Left ventricle myocardium superior (tissue), 1 donor: ENCODE measurements at places on chromosomes 12 and 14. TPM values are rescaled to one million over a fixed set of nuclear protein-coding genes. Genes with fewer than 3 reads are reported as not detected.

DNA sequence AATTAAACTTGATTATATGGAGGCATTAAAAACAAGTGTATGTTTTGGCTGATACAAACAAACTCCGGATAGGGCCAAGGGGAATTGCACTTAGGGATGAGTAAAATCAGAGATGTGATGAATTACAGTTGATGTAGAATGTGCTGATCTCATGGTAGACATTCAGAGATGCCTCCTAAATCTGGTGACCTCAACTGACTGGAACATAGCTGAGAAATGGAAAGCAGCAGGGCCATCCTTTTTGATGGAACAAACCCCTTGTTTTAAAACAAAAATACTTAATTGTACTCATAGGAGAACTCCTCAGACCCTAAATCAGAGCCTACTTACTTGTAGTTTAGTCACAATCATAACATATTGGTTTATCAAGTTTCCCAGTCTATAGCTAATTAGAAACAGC lies 122.8 kb downstream of the C12orf75 start:
- DNase-seq, result no peak

DNA sequence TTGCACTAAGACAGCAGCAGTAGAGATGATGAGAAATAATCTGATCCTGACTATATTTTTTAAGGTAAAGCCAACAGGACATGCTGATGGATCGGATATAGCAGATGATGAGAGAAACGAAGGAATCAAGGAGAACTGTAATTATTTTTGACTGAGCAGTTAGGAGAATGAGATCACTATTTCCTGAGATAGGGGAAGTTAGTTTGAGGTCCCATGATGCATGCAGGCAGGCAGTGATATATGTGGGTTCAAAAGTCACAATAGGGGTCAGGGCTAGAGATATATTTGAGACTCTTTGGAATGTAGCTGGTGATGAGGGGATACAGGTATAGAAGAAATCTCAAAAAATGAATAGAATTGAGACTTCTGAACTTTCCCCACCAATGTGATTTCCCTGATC lies 107.6 kb downstream of the GTF2A1 start:
- no peak for DNase-seq

DNA sequence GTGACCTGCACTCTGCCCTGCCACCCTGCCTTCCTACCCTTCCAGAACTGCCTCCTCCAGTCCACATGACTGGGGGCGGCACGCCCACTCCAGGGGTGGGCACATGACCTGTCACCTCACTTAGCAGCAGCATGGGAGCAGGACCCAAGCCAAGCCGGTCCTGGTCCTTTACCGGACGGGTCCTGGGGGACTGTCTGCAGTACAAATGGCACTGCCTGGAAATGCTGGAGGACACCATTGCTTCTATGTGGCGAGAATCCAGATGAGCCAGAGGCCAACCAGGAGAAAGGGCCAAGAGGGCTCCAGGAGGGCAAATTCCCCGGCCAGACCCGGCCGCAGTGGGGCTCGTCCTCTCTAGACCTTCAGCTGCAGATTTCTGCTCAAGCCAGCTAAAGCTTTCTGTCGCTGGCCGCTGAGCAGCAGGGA lies 33.1 kb downstream of the ITPK1 start:
- peak; percentile 65 for DNase-seq

DNA sequence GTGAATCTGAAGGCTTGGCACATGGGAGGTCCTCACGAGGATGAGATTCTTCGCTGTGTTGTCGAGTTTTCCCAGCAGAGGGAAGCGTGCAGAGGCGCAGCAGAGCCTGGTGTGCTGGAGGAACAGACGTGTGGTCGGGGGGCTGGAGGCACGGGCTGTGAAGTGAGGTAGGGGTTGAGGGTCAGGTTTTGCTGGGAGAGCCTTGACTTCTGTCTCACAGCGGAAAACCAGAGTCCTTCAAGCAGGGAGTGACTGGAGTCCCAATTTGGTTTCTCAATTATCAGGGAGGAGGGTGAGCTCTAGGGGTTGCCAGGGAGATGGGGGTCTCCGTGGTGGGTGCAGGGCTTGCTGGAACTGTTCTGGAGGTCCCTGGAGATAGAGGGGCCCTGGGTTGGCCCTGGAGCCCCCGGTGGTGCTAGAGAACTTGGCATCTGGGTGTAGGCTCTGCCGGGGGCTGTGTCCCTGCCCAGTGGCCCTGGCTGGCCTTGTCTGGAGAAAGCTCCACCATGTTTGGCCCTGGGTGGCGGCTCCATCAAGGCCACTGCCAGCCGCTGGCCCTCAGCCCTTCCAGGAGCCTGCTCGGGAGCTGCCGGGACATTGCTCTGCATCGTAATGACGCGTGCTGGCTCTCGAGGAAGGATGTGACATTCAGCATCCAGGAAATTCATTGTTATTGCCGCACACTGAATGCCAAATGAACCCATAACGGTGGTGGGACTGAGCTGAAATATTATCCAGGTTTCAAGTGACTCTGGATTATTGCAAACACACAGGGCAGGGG lies 215.7 kb downstream of the KIF26A start:
- DNase-seq, result peak; percentile 44

- DNase-seq, result no peak
These were observed 30.2 kb downstream of the ST8SIA1 start for GRCh38 chr12:22304341-22304740.

GRCh38 chr14:51884086-51884927 lies 23.9 kb downstream of the GNG2 start:
- DNase-seq, result no peak

GRCh38 chr14:92198804-92199203 lies 77.0 kb downstream of the CPSF2 start:
- DNase-seq, result no peak

The MYO1A gene
- not detected for total RNA-seq

DNA sequence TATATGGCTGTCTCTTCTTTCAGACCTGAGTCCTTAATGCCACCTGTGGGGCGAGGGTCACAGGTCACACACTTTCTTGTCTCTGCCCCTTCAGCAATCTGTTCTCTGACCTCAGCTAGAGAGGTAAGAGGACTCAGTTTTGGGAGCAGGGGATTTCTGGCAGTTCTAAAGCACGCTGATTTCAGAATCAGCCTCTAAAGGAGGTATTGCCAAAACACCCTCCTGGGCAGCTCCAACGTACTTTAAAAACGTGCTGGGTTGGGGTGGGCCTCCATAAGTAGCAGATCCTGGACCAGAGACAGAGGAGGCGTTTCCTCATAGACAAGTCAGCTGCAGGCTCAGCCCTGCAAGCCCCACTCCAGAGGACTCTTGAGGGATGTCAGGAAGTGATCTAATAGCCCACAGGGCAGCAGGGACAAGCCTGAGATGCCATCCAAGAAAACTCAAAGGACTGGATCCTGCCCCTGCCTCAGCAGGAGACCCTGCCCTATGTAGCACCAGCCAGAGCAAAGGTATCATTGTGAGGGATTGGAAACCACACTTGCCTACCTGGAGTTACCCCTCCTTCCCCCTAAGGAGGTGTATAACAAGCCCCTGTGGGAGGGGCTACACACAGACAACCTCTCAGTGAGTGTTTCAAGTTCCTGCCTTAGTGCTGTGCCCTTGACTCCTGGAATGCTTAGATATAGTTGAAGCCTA lies 8.5 kb downstream of the CTDSP2 start:
- peak; percentile 59 for DNase-seq

DNA sequence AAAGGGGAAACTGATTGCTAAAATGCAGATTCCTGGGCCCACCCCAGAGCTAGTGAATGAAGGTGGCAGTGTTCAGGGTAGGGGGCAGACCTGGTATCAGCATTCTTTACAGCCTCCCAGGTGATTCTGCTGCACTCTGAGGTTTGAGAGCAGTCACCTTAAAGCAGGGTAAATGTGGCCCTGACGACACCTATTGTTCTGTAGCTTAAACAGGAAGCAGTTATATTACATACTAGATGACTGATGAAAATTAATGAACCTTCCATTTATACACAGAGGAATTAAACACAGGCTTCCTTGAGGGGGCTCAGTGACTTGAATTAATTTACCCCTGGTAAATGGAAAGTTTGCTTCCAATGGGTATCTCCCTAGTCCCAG lies 25.3 kb downstream of the NUAK1 start:
- DNase-seq, result no peak

DNA sequence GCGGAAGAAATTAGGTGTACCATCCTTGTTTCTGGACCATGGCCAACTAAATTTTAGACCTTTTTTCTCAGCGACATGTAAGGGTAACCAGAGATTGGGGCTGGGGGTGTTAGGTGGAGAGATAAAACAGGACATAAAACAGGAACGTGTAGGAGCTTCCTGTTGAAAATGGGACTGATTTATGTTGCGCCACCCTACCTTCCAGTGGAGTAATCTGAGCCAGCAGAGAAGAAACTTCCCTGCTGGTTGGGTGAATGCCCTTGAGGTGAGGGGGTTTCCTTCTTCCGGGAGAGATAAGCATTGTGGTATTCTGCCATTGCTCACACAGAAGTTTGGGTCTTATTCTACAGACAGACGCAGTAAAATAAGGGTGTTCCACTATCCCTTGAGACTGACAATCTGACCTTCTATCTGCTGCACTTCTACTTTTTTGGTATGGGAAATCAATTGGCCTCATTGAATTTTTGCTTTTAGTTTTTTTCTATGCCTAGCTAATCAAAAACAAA lies 417.6 kb downstream of the PCNX1 start:
- no peak for DNase-seq

- no peak for DNase-seq
These were observed 226.6 kb upstream of the TMTC1 start for GRCh38 chr12:30010071-30011052.

GRCh38 chr12:19410629-19411185 lies 28.6 kb upstream of the AEBP2 start:
- DNase-seq, result no peak

- DNase-seq, result no peak
These were observed 279.9 kb downstream of the FBXL14 start for GRCh38 chr12:1314523-1314922.

The GLIPR1 gene
- total RNA-seq, result 8.8 TPM

- peak; percentile 76 for DNase-seq
These were observed 185.6 kb upstream of the C14orf180 start for GRCh38 chr14:104393898-104394381.

DNA sequence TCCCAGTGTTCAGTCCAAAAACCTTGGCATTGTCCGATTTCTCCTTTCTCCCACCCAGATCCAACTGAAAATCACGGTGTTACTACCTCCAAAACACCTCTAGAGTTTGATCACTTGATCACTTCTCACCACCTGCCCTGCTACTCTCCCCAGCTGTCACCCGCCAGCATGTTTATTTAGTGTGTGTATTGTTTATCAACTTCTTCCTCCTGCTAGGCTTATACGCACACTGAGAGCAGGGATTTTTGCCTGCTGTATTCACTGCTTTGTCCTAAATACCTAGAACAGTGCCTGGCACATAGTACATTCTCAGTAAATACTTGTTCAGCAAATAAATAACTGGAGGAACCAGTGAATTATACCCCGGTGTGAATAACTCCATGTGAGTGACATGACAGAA lies 5.0 kb downstream of the BDKRB1 start:
- DNase-seq, result no peak

- DNase-seq, result no peak
These were observed 45.7 kb upstream of the CPM start for GRCh38 chr12:68978678-68979077.

DNA sequence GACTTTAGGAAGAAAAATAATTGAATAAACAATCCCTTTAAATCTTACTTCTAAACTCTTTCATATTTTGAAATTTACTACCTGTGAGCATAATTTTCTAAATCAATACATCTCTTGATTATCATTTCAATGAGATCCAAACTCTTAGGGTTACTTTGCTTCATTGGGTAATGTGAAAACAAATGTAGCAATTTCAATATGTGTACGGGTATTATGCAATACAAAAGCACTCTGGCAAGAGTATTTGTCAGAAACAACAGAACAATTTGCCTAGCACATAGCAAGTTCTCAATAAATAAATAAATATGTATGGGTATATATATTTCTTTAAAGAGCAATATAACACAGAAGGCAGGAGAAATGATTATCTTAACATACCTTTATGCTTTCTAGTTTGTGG lies 77.1 kb downstream of the PLEKHG7 start:
- DNase-seq, result no peak

The THAP2 gene
- total RNA-seq, result 10.7 TPM

The CCDC177 gene
- not detected for total RNA-seq

The ARMH4 gene
- total RNA-seq, result 8.4 TPM
